ENCODE measurements at places on chromosomes 3 and 15.

DNA sequence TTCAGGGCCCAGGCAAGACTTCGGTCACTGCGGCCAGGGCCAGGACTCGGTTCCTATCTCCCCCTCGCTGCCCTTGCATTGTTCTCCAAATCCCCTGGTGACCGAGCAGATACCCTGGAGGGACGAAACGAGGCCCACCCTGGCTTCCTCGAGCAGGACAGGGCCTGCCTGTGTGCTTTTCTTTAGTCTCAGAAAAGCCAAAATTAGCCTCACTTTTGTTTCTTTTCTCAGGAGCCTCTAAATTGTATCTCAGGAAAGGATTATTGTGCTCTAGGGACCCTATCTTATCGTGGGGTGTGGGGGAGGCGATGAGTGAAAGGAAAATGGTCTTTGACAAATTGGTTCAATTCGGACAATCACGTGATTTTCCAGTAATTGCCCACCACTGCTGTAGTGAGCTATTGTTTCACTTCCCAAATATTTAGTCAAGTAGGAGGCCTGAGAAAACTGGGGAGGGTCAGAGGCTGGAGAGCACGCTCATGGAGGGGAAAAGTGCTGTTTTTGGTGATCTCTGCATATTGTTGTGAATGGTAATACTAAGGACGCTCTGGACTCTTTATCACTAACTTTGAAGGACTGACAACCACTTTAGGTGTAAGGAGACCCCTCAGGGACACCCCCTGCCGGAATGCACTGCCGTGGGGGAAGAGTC, 61.6 kb downstream of the TMEM44 start:
- no peak for DNase-seq

GRCh38 chr15:60283936-60284335, 113.8 kb downstream of the ANXA2 start:
- DNase-seq = no peak

DNA sequence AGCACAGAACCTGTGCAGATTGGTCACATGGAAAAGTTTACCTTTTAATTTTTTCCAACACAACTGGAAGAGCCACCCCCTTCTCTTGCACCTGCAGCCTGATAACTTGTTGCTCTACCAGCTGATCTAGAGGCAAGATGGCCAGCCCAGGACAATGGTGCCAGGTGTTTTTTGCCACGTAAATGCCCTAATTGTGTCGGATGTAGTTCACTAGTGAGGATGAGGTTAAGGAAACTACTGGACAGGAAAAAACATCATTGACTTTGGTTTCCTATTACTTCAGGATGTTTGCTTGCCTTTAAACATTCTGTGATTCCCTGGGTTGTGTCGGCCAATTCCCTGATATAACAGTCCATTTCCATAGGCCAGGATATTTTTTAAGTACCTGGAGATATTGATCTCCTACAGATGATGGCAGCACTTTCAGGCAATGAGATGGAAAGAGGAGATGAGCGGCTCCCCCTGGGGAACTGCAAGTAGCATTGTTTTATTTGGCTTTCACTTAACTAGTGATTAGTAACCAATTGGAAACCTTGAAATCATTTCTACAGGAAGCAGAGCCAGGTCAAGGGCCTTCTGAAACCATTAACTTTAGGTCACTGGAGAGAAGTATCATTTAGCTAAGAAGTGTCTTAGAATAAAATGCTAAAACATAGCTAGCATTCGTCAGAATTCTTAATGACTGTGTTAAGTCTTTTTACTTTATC, 72.5 kb downstream of the OSBPL10 start:
- no peak for DNase-seq

DNA sequence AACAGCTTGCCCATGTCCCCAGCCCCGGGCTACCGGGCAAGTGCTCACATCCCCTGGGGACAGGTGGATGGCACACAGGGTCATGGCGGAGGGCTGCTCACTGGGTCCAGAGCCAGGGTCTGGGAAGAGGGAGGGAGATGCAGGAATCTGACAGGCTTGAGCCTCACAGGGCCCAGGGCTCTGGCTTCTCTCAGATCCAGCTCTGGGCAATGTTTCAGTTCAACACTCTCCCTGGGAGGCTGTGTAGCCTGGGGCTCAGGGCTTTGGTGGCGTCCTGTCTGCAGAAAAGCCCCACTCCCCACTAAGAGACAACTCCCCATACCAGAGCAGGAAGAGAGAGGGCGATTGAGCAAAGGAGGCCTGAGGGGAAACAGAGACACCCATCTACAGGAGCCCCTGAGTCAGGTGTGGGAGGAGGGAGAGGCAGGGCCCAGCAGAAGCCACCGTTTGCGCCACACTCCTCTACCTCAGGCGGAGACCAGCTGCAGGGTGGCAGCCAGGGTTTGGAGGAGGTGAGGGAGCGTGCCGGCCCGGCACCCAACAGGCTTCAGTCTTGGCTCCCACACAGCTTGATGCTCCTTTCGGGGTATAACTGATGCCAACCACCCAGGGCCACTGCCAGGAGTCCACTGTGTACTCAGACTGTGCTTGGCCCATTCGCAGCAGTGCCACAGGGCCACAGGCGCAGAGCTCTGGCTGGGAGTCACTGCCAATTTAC, 16.8 kb upstream of the SRP14 start:
- DNase-seq = no peak

- no peak for DNase-seq
Measured at GRCh38 chr3:194265505-194265892, 85.6 kb downstream of the CPN2 start.

- no peak for DNase-seq
Measured at GRCh38 chr3:123523023-123523412, 61.8 kb downstream of the HACD2 start.

GRCh38 chr3:66441129-66441528, 59.7 kb downstream of the LRIG1 start:
- no peak for DNase-seq

DNA sequence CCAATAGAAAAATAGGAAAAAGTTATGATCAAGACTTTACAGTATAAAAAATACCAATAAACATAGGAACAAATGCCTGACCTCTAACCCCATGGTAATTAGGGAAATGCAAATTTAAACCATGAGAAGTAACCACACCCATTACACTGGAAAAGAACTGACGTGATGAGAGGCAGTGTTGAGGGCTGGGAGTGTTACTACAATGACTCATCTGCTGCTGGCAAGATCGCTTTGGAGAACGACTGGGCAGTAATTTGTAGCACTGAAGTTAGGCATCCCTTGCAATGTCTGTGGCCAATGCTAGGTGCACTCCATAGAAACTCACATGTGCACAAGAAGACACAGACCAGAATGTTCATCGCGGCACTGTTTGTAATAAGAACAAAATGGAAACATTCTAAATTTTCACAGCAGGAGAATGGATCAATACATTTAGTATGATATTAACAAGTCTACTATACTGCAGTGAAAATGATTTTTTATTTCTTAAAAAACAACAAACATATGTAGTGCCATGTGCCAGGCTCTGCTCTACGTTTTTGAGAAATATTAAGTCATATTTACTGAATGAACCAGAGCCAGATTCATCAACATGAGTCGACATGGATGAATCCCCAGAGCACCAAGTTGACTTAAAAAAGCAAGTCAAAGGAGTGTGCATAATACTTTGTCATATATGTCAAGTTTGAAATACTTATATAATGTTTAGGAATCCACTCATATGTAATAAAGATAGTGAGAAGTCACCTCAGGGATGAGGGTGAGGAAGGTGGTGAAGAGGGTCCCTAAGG, 37.6 kb upstream of the EPHB3 start:
- DNase-seq = peak; percentile 37

DNA sequence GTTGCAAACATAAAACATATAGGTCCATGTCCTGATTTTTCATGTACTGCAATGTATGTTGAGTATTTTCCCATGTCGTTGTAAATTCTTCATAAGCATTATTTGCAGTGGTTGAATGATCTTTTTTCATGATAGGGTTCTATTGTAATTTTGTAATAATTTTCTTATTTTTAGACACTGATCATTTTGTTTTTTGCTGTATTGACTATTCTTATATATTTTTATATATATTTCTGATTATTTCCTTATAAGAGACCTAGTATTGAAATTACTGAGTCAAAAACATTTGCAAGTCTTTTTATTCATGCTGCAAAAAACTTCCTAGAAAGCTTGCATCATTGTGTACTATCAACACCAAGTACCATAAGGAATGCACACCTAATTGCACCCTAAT, 31.2 kb upstream of the ZNF774 start:
- no peak for DNase-seq
